ENCODE measurements at places on chromosomes 16 and 17. TPM values are rescaled to one million over a fixed set of nuclear protein-coding genes. Genes with fewer than 3 reads are reported as not detected.

DNA sequence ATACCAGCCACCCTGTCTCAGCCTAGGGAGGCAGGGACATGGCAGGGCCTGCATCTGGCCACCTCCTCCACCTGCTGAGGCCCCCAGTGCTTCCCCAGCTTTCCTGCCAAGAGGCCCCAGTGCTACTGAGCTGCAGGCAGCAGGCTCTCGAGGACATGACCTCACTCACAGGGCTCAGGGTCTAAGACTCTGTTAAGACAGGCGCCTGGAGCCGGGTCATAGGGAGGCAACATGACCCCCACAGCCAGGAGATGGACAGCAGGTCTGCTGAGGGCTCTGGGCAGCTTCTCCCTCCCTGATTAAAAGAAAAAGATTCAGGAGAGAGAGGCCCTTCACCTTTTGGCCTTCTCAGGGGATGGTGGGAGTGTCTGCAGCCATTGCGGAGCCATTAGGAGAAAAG lies 23.2 kb upstream of the FASN start:
- DNase-seq = no peak

The YBX2 gene
- 0.37 TPM for total RNA-seq

The KRTAP9-4 gene
- not detected for total RNA-seq

GRCh38 chr16:89341279-89341678 lies 123.8 kb downstream of the ZNF778 start:
- DNase-seq = no peak

DNA sequence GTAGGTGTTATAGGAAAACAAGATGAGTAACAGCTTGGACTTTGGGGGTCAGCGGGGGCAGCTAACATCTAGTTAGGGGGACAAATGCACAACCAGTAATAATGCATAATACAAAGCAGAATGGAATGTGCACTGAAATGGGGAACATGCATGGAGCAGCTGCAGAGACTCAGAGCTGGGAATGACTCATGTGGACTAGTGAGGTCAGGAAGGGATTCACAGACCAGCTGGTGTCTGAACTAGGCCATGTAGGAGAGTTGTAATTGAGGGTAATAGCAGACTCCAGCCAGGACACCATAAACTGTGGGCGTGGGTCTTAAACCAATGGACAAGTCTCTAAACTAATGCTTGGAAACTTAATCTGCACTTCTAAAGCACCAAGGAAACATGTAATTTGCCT lies 176.8 kb upstream of the ASIC2 start:
- no peak for DNase-seq

DNA sequence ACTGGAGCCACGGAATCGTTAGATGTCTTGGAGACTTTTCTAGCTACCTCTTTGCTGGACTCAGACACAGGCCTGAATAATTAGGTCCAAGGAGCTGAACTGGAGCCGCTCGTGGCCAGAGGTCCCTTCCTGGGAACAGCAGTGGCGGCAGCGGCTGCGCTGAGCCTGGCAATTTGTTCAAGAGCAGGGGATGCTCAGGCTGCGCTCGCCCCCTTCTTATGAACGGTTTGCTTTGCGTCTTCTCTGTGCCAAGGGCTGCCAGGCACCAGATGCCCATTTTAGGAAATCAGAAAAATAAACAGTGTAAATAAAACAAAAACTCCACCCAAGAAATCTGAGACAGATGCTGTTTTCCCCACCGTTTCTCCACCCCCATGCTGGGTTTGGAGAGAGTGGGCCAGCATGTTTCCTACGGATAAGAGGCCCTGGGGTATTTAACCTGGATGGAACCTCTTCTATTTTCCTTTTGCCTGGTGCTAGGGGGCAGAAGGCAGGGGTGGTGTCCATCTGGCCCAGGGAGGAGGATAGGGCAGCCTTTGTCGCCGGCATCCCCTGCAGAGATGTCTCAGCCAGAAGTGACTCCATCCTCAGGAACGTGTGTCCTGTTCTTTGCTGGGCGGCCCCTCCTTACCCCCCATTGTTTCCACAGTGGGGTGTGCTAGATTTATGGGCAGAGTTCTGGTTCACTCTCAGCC lies 163.4 kb downstream of the SEC14L1 start:
- no peak for DNase-seq

The CTRB1 gene
- total RNA-seq = not detected

DNA sequence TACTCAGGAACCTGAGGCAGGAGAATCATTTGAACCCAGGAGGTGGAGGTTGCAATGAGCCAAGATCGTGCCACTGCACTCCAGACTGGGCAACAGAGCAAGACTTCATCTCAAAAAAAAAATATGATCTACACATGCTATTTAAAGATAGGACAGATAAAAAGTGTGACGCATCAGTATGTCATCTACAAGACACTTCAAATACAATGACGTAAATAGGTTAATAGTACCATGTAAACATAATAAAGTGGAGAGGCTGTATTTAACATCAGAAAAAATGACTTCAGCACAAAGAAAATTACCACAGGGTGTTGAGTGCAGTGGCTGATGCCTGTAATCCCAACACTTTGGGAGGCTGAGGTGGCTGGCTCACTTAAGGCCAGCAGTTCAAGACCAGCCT lies 20.2 kb downstream of the ZNF778 start:
- no peak for DNase-seq

DNA sequence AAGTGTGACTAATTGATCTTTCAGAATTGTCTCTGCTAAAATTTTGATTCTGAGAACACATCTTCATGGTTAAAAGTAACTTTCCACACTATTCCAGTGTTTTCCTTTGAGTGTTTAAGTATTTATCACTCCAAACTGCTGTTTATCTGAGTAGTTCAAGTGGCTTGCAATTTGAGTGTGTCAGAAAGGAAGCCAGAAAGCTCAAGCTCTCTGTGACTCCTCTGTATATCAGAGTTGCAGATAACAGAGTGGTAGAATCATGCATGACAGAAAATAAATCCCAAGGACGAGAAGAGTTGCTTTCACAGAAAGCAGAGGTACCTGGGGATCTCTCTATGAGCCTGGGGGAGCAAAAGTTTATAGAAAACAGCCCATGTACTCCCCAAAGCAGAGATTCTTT lies 130.0 kb downstream of the CYB561 start:
- no peak for DNase-seq

- DNase-seq = no peak
Measured at GRCh38 chr16:88464447-88465318, 11.6 kb downstream of the ZFPM1 start.

- DNase-seq = no peak
Measured at GRCh38 chr17:17351356-17351891, 48.3 kb downstream of the NT5M start.

GRCh38 chr17:72381597-72382397 lies 261.0 kb downstream of the SOX9 start:
- DNase-seq = no peak

The KRT20 gene
- not detected for total RNA-seq

DNA sequence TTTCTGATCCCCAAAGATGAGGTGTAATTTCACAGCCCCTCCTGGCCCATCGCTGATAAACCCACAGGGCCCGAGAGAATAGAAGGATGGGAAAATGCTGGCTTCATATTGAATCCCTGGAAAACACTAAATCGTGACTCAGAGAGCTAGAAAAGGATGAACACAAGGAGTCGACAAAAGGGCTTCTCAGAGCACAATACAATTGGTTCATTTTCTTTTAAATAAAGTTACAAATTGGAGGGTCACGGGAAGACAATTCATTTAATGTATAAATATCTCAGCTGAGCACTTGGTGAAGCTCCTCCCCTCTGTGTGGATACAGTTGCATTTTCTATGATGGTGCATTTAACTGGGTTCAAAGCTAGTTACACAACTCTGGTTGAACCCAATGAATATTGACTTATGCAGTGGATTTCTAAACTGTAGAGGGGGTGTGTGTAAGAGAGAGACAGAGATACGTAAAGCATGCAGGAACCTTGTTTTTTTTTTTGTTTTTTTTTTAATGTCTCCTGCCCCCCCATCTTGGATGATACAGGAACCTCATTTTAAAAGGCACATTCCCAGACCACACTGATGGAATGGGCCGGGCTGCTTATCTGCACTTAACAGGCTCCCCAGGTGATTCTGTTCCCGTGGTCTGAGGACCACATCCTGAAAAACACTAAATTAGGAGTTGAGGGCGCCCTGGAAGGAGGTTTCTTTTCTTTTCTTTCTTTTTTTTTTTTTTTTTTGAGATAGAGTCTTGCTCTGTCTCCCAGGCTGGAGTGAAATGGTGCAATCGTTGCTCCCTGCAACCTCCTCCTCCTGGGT lies 14.1 kb downstream of the TTYH2 start:
- no peak for DNase-seq

The CENPV gene
- total RNA-seq = 28.6 TPM

- DNase-seq = no peak
Measured at GRCh38 chr17:49978501-49978900, 9.5 kb downstream of the DLX4 start.

DNA sequence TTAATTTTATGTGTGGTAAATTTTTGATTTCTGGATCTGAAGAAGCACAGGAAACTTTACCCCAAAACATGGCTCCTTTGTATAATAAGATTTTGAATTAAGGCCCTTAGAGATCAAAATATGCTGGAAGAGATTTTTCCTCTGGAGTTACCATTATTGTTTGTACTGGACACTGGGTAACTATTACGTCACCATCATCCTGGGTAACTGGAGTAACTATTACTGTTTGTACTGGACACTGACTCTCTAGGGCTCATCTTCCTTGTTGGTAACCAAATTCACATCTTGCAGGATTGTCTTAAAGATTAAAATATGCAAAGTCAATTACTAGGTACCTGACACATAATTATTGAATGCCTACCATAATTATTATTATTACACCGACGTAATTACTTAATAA lies 593.8 kb upstream of the GOT2 start:
- no peak for DNase-seq

The KRTAP4-4 gene
- total RNA-seq = not detected

Data from activated CD8-positive, alpha-beta T cell treated with anti-CD3 and anti-CD28 coated beads, Interleukin-2, amount 10 ng/mL, durations not matched to agents 7 days and 5 days (primary cell).